ENCODE measurements at places on chromosomes 7 and 10.

- DNase-seq: no peak
These were observed 13.2 kb upstream of the MAP3K8 start for GRCh38 chr10:30420766-30421165.

DNA sequence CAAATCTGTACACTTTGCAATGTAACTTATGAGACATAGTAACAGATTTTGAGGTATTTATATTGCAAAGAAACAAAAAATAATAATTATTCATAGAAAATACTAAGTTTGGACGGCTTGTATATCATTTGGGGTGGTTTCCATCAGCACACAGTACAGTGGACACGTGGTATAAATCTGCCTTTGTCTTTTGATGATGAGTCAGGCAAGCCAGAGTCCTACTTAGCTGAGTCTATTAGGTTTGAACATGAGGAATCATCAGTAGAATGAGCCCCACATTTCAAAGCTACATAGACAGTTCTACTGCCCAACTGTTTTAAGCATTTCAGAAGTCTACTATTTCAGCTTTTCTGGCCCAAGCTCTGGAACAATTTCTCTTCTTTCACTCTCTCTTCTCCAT, 803.2 kb downstream of the PHTF2 start:
- DNase-seq: no peak

GRCh38 chr7:117505238-117505637, 25.4 kb downstream of the CFTR start:
- no peak for DNase-seq

GRCh38 chr10:60910543-60910942, 33.4 kb downstream of the RHOBTB1 start:
- DNase-seq: no peak

DNA sequence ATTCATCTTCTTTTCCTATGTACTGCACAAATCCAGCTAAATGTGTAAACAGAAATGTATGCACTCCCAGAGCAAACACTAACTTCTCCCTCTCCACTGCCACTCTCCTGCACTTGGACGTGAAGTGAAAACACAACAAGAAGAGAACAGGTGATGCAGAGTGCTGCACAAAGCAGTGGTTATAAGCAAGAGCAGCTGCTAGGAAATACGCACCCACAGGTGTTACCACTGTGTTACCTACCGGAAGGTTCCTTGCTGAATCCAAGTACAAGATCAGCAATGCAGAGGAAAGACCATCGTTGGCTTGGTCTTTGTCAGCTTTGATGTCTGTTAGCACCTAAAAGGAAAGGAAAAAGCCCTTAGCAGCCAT, 54.6 kb upstream of the NCAPG2 start:
- no peak for DNase-seq

- no peak for DNase-seq
These were observed 3.1 kb downstream of the ANKRD22 start for GRCh38 chr10:88848499-88848898.
